Stimulated activated CD8-positive, alpha-beta memory T cell treated with anti-CD3 and anti-CD28 coated beads, Interleukin-15, amount 100 ng/mL, for 4 hours (primary cell): ENCODE measurements at places on chromosomes 16 and 17.

DNA sequence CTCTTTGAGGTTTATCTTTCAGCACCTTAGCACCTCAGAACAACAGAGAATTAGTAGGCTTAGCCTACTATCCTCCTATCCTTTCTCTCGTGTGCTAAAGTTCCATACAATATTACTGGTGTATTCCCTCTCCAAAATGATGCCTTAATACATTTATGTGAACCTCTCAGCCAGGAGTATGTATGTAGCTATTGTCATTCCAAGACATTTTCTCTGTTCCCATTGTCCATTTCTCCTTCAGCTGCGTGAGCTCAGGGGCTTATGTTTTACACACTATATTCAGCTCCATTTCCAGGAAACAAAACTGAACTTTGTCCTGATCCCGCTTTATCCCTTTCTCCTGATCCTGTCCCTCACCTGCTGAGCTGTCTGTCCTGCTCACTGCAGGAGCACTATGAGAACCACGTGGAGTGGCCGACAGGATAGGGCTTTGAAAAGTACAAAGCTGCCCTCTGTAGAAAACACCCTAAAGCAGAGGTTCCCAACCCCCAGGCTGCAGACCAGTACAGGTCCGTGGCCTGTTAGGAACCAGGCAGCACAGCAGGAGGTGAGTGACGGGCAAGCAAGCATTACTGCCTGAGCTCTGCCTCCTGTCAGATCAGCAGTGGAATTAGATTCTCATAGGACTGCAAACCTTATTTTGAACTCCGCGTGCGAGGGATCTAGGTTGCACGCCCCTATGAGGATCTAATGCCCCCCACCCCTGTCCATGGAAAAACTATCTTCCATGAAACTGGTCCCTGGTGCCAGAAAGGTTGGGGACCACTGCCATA, 55.7 kb downstream of the CENPV start:
- no peak for DNase-seq

GRCh38 chr17:30831257-30831656, 509 bp upstream of the ATAD5 start:
- no peak for DNase-seq

GRCh38 chr16:89583197-89583894, 7.8 kb downstream of the CPNE7 start:
- no peak for DNase-seq

- DNase-seq: no peak
Measured at GRCh38 chr16:68985268-68985667, 120.2 kb upstream of the HAS3 start.

GRCh38 chr17:54992797-54993639, 24.5 kb downstream of the STXBP4 start:
- DNase-seq: no peak

GRCh38 chr17:4969551-4970173, 2.0 kb upstream of the SPAG7 start:
- DNase-seq: no peak

GRCh38 chr16:2963074-2963722, 877 bp upstream of the KREMEN2 start:
- no peak for DNase-seq

GRCh38 chr16:58963479-58963878, 229.4 kb upstream of the GOT2 start:
- no peak for DNase-seq

- DNase-seq: no peak
Measured at GRCh38 chr17:74543891-74544760, 1.8 kb downstream of the CD300C start.

- no peak for DNase-seq
Measured at GRCh38 chr17:78532922-78533640, 44.1 kb downstream of the DNAH17 start.

DNA sequence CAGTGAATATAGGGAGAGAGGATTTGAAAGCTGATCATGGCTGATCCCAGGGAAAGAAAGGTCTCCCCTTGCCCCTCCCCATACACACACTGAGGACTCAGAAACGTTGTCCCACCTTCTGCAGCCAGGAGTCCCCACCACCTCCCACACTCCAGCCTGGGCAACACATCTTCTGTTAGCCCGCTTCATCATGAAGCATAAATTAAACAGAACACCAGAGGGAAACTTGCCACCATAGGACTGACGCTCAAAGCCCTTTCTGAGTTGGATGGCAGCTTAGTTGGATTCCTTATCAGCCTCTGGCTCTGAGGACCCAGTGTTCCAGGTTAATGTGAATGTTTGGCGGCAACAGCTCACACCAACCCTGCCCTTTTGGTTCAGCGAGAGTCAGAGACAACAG, 33.9 kb downstream of the ARHGAP27 start:
- DNase-seq: no peak
